Midbrain (tissue), 1 donor: ENCODE measurements at places on chromosomes 16 and 17.

DNA sequence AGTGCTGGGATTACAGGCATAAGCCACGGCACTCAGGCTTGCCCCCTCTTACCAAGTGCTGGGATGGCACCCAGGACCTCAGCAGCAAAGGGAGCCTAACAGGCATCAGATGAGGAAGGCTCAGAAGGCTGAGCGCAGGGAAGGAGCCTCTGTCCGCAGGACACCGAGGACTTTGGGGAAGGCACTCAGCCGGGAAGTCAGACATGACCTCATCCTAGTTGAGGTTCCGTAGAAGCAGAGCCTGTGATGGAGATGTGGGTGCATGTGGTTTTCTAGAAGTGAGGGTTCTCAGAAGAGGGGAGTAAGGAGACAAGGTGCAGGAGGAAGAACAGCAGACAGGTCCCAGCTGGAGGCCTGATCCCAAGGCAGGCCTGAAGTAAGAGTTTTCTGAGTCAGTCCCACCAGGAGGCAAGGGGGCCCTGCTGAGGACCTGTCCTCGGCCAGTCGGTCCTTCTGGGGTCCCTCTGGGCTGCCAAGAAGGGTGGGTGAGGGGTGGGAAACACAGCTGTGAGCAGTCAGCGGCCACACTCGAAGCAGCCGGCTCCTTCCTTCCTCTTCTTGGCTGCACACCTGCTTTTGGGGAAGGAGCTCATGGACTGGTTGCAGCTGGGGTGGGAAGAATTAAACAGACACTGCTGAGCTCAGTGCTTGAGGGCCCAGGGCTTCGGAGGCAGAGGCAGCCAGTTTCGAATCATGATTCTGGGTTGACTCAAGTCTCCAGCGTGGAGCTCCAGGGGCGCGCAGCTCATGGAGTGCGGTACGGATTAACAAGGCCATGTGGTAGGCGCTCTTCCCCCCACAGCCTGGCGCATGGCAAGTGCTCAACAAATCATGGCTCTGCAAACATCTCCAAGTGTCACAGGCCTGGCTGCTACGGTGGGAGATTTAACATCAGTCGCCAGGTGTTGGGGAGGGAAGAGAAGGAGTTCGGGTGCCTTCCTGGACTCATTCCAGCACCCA lies 38.9 kb upstream of the SNN start:
- DNase-seq: no peak

GRCh38 chr16:83068686-83069085 lies 441.9 kb downstream of the CDH13 start:
- DNase-seq: peak; percentile 5

DNA sequence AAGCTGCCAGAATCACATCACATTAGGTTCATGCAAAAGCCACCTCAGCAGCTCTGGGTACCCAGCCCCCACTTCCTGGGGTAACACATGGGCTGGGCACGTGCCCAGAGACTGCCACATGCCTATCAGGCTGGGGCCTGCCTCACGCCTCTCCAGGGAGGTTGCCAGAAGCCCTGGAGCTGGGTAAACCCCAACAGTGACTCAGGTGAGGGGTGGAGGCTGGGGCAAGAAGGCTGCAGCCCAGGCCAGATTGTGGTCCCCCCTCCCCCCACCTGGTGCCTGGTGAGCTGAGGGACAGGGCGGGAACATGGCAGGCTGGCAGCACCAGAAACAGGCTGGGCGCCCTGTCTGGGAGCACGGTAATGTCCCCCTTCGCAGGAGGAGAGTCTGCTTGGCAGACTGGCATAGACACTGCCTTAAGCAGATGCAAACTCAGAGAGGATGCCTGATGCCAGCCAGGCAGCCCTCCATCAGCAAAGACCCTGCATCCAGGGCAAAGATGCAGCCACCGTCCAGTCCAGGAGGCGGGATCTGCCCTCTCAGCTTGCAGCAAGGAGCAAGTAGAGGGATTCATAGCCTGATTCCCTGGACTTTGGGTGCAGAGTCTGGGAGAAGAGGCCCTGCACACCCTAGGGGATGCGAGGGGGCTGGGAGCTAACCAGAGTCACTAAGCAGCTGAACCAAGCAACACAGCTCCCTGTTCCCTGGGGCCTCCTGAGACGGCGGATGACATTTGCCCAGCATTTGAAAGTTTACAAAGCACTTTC lies 28.8 kb downstream of the NGFR start:
- no peak for DNase-seq

DNA sequence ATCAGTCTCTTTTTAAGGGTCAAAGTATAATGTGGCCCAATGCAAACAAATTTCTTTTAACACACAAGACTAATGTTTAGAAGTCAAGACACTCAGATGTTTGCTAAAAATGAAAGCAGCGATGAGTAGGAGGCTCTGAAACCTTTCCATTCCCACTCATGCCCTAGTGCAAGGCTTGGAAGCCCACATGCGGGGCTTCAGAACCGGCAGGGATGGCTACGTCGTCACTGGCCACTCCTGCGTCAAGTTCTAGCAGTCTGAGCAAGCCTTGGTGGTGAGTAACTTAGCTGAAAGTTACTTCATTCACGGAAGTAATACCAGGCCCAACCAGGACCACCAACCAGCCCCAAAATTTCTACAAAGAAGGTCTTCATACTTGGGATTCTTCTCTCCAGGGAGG lies 14.8 kb upstream of the TMED6 start:
- no peak for DNase-seq

DNA sequence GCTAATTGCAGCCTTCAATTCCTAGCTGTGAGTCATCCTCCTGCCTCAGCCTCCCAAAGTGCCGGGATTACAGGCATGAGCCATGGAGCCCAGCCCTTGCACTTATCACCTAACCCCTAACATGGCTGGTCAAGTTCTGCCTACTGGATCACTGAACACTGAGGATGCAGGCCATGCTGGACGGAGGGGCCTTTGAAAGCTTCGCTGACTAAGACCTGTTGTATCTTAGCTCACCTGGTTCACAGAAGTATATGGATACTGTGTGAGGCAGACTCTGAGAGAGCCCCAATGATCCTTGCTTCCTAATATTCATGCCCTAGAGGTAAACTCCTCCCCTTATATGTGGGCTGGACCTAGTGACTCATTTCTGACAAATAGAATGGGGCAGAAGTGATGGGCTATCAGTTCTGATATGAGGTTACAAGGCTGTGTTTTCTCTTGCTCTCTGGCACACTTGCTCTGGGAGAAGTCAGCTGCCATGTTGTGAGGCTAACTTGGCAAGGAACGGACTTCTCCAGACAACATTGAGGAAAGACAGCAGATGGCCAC lies 11.7 kb upstream of the TMIGD1 start:
- DNase-seq: no peak

DNA sequence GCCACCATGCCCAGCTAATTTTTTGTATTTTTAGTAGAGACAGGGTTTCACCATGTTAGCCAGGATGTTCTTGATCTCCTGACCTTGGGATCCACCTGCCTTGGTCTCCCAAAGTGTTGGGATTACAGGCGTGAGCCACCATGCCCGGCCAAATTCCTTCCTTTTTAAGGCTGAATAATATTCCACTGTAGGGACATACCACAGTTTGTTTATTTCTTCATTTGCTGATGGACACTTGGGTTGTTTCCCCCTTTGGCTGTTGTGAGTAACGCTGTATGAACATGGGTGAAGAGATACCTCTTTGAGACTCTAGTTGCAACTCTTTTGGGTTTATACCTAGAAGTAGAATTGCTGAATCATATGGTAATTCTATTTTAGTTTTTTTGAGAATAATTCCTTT lies 13.1 kb upstream of the MGAT5B start:
- DNase-seq: no peak

DNA sequence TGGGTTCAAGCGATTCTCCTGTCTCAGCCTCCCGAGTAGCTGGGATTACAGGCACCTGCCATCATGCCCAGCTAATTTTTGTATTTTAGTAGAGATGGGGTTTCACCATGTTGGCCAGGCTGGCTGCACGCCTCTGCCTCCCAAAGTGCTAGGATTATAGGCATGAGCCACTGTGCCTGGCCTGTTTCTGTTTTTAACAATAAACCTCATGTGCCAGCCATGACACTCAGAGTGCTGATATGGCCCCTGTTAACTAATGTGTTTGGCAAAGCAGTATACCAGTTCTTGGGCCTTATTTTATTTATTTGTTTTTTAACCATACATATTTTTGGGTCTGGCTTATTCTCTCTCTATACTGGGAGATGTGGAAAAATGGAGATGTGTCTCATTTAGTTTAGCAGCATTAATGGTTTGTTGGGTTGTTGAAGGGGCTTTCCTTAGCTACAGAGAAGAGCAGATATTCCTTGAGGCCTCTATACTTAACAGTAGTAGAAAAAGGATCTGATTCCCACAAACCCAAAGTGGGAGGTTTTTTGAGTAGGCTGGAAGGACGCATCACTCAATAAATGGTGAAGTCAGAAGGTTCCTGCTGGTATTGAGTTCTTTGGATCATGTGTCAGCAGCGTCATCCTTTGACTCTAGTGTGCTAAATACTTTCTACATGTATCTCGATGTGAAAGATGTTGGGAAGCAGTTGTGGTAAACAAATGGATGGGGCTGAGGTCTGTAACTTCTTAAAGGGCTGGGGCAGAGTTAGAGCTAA lies 16.2 kb upstream of the CDK5R1 start:
- DNase-seq: no peak

DNA sequence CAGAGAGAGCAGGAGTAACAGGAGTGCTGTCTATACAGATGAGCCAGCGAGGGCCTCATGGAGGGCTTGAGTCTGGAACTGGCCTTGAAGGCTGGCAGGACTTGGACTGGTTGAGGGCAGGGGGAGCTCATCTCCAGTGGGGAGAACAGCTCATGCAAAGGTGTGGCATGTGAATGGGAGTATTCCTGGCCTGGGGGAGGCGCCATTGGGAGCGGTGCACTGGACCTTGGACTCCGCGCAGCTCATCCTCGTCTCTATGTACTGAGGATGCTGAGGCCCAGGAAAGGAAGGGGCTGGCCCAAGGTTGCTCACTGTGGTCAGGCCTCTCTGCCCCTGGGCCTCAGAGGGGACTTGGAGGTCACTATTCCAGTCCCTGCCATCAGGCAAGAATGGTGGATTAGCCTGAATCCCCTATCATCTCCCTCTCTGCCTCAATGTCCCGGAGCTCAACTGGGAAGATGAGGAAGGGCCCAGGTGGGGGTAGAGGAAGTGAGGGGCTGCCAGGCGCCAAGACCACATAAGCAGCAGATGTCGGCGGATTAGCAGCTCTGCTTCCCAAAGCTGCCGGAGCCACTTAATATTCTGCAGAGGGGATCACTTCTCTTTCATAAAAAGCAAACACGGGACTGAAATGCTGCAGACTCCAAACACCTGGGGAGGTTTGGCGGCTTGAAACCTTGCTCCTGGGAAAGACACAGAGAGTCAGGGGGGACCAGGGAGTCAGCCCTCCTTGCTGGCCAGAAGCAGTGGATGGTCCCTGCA lies 88.9 kb downstream of the SDK2 start:
- no peak for DNase-seq

- peak; percentile 78 for DNase-seq
Observed at GRCh38 chr17:75557075-75557851, 30.3 kb upstream of the MYO15B start.

GRCh38 chr16:66920299-66920590 lies 1.6 kb upstream of the CDH16 start:
- no peak for DNase-seq

- no peak for DNase-seq
Observed at GRCh38 chr17:8488901-8489300, 53.2 kb downstream of the NDEL1 start.

DNA sequence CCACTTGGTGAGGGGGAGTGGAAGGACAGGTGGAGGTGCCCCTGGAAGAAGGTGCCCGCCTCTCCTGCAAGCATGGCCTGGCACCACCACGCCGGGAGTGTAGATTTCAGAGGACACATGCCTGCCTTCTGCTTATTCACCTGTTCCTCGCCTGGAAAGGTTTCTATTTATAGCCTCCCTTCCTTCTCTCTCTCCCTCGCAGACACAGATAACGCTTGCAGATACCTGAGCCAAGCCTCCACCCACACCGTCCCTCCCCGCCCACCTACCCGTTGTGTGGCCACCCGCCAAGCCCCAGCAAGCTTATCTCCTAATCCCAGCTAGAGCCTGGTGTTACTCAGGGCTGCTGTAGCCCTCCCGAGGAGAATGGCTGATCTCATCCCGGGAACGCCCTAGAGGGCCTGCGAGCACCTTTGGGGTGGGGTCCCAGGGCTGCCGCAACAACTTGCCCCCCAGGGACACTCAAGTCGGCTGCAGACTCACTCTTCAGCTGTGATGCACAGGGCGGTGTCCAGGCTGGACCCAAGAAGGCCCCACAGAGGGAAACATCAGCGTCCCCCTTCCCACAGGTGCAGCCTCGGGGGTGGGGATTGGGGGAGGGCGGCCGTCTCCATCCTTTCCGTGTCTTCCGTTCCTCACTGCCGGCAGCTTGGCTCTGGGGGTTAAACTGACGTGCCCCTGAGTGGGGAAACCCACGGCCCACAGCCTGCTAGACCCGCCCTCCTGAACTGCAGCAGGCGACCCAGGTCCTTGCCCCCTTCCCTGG lies 1.9 kb upstream of the SNAI3 start:
- no peak for DNase-seq

GRCh38 chr16:49859125-49859811 lies 3.4 kb upstream of the ZNF423 start:
- DNase-seq: no peak

- no peak for DNase-seq
Observed at GRCh38 chr17:60468371-60468770, 46.1 kb downstream of the CHCT1 start.

DNA sequence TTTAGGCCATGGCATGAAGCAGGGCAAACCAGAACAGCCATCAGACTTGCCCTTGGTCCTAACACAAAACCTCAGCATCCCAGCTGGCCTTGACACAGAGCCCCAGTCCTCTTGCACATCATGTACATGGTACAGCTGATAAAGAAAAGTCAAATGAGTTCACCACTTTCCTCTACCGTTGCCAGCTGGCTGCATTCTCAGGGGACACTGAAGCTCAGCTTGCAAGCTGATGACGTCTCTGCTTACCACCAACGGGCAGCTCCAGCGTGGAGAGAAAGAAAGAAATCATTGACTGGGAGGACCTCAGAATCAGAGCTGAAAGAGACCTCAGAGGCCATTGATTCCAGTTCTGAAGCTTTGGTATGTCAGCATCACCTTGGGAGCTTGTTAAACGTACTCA lies 80.7 kb upstream of the CES5A start:
- peak; percentile 13 for DNase-seq

- no peak for DNase-seq
Observed at GRCh38 chr17:31820691-31821435, 38.2 kb downstream of the COPRS start.

- DNase-seq: no peak
Observed at GRCh38 chr16:50224286-50224685, 42.1 kb upstream of the ADCY7 start.

DNA sequence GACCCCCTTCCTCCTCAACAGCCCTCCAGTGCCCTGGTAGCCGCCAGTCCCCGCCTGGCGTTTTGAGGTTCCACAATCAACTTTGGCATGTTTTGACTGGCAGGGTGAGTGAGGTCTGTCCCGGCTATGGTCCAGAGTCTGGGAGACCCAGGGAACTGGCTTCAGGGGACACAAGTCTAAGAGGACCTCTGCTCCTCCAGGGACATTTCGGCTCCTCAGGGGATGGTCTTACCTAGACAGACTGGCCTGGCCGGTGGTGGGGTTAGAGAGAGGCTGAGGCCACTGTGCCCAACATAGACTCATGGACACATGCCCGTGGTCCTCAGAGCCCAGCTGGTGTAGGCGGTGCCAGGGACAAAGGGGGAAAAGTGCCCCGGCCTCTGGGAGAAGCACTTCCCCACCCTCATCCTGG lies 2.2 kb downstream of the TMC8 start:
- DNase-seq: no peak
